ENCODE measurements at places on chromosomes 5 and 9.
A peak's percentile ranks its signal among the peaks of the same experiment; 100 is the strongest.

- no peak for DNase-seq
These were observed 387.0 kb upstream of the RFX3 start for GRCh38 chr9:3912817-3913216.

GRCh38 chr9:73089304-73089985 lies 62.2 kb upstream of the ANXA1 start:
- no peak for DNase-seq

DNA sequence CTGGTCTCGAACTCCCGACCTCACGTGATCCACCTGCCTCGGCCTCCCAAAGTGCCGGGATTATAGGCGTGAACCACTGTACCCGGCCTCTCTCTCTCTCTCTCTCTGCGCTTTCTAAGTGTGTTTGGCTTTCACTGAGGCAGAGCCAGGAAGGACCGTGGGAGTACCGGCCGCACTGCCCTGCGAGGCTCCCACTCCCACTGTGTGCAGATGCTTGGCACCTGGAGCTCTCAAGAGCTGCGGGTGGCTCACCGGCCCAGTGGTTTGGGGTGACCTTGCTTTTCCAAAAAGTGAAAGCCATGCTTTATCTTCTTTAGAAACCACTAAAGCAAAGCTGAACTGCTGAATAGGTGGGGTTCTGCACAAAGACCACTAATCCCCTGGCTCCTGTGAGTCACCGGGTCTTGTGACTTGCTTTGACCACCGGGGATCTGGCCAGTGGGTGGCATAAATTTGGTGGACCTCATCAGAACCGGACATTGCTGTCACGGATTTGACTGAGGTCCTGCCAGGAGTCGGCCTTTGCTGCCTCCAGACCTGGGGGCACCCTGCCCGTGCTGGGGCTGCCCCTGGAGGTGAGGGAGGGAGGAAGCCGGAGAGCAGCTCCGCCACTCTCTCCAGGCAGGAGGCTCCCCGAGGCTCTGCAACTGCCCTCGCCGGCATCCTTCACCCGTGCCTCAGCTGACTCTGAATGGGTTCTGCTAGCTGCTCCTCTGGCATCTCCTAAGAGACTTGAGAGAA lies 228.9 kb downstream of the FANCC start:
- DNase-seq: no peak

DNA sequence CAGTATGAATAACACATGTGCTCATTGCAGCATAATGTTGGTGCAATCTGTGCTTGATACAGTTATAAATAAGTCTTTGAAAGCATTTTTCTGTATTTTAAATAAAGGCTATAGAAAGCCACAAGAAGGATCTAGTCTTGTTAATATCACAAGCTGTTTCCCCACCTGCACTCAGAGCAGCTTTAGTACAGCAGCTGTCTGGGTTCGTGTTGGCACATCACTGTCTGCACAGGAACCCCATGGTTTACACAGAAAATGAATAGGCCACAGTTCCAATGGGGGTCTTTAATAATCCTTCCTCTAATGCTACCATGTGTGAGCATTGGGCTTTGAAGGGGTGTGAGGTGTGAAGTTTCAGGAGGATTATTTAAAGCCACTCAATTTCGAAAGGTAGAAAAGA lies 2269.7 kb downstream of the MAT2B start:
- no peak for DNase-seq

DNA sequence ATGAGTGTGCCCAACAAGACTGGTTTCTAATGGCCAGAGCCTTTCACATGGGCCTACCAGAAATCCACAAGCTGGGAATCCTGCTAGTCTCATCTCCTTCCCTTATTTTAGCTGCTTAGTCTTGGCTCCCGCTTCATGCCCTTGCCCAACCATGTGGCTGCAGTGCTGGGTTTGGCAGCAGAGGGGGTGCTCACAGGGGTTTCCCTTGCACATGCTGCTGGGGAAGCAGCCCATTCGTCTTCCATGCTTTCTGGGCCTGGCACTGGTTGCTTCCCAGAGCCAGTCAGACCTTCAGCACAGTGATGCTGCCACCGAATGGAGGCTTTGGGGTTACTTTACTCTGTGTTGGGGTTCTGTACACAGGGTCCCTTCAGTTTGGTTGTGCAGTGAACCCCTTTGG lies 26.3 kb downstream of the SLC46A2 start:
- DNase-seq: no peak

DNA sequence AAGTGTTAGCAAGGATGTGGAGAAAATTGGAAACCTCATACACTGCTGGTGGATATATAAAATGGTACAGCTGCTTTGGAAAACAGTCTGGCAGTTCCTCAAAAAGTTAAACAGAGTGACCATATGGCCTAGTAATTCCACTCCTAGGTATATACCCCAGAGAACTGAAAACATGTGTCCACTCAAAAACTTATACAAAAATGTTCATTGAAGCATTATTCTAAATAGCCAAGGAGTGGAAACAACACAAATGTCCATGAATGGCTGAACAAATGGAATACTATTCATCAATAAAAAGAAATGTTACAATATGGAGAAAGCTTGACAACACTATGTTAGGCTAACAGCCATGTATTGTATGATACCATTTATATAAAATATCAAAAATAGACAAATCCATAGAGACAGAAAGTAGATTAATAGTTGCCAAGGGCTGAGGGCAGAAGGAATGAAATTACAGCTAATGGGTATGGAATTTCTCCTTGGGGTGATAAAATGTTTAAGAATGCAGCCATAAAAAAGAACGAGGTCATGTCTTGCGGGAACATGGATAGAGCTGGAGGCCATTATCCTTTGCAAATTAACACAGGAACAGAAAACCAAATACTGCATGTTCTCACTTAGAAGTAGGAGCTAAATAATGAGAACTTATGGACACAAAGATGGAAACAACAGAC lies 33.6 kb upstream of the FBP1 start:
- DNase-seq: no peak

DNA sequence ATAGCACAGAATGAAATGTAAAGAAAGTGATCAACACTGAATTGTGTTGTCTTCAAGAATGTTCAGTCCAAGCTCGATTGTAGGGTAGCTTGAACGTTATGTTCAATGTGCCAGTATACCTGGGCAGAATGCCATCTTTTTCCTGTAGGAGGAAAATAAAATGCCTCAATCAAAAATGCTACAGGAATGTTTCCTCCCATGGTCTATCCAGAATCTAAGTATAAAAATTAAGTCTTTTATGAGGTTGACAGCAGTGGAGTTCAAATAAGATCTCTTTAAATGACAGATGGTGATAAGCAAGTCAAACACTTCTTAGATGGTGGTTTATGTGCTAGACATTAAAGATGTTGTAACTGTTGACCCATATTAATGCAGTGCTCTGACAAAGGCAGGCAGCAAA lies 488.6 kb downstream of the CSNK1G3 start:
- no peak for DNase-seq

GRCh38 chr9:86549401-86549811 lies 195.2 kb upstream of the TUT7 start:
- DNase-seq: no peak

DNA sequence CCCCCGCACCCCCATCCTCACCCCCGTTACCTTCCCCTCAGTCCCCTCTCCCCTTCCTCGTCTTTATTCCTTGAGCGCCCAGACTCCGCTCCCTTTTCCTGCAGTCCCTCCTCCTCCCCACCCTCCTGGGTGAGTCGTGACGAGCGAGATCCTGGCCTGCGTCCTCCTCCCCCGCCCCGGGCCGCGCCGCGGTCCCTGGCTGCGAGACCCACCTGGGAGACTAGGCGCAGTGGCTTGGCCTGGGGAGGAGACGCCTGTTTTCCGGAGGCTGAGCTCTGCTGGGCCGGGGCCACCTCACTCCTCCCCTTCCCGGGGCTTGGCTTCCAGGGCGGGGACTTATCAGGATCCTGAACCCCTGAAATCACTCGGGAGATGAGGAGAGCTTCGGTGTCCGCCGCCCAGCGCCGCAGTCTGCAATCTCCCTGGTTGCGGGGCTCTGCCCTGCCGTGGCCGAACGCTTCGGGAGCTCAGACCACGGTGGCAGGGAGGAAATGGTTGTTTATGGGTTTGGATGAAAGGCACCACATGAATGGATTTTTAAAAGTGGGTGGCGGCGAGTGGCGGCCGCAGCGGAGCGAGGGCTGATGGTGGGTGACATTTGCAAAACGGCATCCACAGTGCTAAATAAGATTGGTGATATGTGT lies 984 bp downstream of the STXBP1 start:
- DNase-seq: no peak

DNA sequence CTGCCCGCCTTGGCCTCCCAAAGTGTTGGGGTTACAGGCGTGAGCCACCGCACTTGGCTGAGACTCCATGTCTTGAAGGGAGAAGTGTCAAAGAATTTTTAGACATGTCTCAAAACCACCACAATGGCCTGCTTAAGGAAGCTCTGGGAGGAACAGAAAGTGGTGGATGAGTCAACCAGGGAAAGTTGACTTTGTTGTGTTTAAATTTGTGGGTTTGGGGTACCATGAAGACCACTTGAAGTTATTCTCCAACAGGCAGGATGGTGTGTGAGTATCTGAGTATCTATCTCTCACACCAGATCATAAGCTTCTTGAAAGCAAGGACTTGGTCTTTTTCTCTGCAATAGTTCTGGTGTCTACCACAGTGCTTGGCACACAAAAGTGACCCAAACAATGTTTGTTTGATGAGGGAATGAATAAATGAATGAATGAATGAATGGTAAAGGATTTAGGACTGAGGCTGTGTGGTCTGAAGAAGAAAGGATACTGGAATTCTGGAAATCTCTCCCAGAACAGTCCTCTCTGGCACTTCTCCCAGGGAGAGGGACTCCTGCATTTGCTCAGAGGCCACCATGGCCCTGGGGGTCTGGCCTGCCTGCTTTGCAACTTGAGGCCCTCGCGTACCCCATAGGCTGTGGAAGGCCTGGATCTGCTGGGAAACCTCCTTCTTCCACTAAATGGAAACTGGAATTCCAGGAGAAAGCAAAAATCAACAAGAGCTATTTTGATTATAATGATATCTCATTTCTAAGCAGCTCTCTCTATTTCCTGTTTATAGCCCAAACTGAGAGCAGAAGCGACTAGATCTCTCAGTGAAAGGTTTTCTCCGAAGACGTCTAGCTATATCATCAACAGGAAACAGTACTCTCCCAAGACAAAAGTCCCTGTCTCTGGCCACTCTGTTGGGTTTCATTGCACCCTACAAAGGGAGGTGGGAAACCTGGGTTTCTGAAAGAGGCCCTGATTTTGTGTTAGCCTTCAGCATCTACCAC lies 187.9 kb downstream of the PALM2AKAP2 start:
- no peak for DNase-seq

DNA sequence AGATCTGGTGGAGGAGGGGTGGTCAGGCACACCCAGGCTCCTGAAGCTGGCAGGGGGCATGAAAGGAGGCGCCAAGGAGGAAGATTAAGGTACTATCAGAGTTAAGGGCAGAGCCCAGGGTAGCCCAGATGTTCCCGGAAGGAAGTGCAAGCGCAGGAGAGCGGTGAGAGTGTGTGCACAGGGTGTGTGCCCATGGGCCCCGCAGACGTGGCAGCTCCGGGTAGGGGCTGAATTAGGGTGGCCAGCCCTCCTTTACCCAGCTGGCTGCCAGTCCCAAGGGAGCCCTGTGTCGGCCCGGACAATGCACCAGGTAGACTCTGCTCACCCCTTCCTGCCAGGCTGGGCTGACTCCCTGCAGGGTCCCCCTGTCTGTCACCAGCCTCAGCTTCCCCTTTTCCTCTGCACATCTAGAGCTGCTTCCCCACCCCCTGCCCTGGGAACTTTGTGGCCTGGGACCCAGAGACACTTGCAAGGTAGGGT lies at the start of gene SMIM33:
Gene SMIM33, plus strand, starts transcription at position 184 of the 480 bp plus-strand sequence. Its CDS starts 118 bp downstream, at position 302.
- DNase-seq: no peak

DNA sequence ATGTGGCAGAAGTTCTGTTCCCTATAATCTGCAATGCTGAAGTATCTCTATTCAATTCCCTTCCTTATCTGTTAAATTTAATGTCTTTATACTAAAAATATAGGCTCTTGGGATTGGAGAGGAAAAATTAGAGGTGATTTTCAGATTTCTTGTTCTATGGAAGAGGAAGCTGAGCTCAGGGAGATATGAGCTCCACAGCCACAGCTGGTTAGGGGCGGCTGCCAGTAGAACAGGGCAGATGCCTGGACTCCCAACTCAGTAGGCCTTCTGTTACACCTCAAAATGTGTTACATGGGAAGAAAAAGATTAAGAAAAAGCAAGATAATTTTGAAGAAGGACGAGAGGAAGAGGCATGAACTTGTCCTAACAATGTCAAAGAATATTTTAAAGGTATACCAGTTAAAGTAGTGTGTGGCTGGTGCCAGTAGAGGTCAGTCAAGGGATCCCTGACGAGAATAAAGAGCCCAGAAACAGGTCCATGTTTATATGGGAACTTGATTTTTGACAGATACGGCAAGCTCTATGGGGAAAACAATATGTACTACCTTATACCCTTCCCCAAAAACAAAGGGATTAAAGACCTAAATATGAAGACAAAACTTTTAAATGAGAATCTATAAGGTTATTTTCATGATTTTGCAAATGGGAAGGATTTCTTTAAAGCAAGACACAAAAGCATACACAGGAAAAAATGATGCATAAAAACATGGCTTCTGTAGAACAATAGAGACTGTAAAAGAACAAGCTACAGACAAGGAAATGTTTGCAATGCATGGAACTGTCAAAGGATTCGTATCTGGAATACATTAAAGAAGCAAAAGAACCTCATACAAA lies 28.7 kb downstream of the DNAJC21 start:
- no peak for DNase-seq

DNA sequence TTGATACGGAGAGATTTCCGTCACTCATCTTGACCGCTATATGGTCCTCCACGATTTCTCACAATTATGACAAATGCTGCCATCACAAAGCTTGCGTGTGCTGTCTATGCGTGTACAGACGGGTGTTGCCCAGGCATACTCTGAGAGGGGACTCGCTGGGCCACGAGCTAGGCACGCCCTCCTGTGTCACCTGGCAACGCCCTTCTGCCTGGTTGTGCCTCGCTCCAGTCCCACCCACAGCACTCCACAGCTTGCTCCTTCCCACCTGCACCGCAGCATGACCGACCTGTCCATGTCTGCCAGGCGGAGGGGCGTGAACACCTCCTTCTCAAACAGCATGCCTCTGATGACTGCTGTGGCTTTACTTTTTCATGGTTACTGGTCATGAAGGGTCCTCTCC lies 55.6 kb downstream of the CAMSAP1 start:
- no peak for DNase-seq

- no peak for DNase-seq
These were observed 271.4 kb downstream of the ELAVL2 start for GRCh38 chr9:23554686-23555085.

DNA sequence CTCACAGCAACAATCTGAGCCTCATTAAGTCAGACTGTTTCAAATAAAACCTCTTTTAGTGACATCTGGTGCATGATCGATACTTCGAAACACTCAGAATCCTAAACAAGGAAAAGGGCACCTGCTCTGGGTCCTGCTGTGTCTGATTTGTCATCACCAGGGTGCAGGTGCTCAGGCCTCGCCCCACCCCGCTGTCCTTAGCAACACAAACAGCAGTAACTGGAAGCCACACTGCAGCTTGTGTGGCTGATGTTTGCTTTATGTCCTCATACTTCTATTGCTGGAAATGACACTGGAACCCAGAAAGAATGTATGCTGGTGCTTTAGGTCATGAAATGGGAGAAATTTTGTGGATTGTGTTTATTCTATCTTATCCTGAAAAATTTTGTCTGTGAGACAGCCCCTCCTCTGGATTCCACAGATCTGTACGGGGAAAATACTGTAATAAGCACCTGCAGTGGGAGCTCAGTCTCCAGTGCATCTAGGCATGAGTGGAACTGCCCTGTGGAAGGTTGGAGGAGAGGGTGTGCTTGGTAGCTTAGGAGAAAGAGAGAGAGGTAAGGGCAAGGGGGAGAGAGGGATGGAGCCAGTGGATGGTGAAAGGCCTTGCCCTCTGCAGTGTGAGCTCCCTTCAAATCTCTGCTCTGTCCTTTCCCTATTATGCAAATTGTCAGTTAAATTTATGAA lies 284.2 kb downstream of the SMARCA2 start:
- peak; percentile 88 for DNase-seq

Measured in SHP77 treated with DMSO at 0.1 percent for 48 hours (cell line).